Esophagus muscularis mucosa (tissue), 4 donors: ENCODE measurements at places on chromosomes 12 and 14. TPM values are rescaled to one million over a fixed set of nuclear protein-coding genes. Genes with fewer than 3 reads are reported as not detected.

DNA sequence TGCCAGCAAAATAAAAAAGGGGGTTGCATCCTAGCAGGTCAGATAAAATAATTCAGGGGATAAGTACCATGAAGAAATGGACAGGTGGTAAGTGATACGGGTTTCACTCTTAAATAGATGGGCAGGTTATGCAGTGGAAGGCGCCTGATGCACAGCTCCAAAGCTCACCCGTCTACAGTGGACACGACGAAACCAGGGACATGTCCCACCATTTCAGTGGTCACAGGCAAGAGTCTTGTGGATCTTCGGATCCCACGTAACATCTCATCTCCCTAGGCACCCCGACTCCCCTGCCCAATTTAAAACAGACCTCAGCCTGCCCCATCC is 60.5 kb downstream of the DDX51 start:
- no peak for DNase-seq

GRCh38 chr14:49999146-49999761 is 106.4 kb downstream of the ARF6 start:
- no peak for DNase-seq

GRCh38 chr12:108394196-108394595 is 55.1 kb upstream of the CMKLR1 start:
- no peak for DNase-seq

The SERPINA10 gene
- total RNA-seq: not detected
